ENCODE measurements at places on chromosomes 3 and 15.

DNA sequence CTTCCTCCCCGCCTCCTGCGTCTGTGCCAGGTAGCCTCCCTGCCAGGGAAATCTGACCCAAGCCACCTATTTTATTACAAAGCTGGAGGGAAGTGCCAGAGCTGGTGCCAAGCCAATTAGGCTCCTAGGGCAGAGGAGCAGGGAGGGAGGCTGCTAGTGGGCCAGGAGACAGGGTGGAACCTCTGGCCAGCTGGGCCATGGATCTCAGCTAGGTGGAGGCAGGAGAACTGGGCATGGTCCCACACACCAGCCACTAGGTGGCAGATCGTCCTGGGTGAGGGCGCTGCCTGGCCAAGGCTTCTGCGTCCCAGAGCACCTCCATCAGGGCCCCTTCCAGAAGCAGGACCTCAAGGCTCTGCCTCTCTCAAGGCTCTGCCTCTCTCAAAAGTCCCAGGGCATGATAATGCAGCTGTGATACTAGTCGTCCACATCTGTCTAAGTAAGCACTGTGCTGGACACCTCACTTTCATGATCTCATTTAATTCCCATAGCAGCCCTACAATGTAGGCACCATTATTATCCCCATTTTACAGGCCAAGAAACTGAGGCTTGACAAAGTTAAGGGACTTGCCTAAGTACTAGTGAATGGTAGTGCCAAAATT lies 4.5 kb upstream of the RFT1 start:
- DNase-seq, result peak; percentile 69

GRCh38 chr3:60630953-60631352 lies 620.3 kb downstream of the FHIT start:
- no peak for DNase-seq

DNA sequence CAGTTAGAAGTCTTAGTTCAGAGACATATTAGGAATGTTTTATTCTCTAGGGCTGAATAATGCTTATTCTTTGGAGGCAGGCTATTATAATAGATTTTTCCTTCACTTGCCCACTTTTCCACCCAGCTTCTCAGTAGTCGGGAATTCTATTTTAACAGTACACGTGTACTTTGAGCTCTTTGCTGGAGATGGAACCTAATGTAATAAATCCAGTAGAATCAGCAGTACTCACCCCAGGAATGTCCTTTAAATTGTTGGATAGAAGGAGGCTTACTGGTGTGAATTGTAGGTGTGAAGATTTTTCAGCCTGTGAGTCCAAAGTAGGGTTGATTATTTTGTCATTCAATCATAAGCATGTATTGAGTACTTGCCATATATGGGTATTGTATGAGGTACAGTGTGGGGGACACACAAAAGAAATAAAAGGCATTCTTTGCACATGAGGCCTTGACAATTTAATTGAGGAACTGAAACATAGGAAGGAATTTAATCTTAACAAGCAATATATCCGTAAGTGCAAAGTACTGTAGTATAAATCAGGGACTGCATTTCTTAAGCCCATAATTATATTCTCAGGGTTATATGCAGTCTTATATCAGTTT lies 29.5 kb upstream of the MGA start:
- DNase-seq, result no peak

DNA sequence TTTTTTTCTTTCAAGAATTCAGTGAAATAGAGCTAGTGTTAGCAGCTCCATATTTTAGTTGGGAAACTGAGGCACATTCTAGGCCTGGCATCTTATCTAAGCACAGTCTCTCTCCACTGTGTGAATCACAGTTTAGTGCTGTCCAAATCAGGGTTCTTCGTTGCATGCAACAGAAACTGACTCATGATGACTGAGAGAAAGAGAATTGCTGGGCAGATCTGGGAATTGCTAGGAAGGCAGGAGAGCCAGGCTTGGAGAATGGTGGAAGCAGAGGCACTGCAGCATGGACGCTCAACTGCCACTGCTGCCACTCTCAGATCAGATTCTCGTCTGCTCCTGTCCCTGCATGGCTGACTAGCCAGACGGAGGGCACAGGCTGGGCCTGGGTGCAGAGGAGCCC lies 40.7 kb upstream of the CHST2 start:
- DNase-seq, result no peak
